ENCODE measurements at places on chromosomes 4 and X.

- no peak for DNase-seq
Measured at GRCh38 chr4:71564775-71565174, 219.1 kb downstream of the GC start.

- DNase-seq: no peak
Measured at GRCh38 chrX:106742805-106743204, 16.3 kb downstream of the RNF128 start.

- no peak for DNase-seq
Measured at GRCh38 chrX:40171513-40172400, 74.0 kb upstream of the BCOR start.

GRCh38 chr4:75724867-75725724 is 719 bp downstream of the USO1 start:
- peak; percentile 11 for DNase-seq

DNA sequence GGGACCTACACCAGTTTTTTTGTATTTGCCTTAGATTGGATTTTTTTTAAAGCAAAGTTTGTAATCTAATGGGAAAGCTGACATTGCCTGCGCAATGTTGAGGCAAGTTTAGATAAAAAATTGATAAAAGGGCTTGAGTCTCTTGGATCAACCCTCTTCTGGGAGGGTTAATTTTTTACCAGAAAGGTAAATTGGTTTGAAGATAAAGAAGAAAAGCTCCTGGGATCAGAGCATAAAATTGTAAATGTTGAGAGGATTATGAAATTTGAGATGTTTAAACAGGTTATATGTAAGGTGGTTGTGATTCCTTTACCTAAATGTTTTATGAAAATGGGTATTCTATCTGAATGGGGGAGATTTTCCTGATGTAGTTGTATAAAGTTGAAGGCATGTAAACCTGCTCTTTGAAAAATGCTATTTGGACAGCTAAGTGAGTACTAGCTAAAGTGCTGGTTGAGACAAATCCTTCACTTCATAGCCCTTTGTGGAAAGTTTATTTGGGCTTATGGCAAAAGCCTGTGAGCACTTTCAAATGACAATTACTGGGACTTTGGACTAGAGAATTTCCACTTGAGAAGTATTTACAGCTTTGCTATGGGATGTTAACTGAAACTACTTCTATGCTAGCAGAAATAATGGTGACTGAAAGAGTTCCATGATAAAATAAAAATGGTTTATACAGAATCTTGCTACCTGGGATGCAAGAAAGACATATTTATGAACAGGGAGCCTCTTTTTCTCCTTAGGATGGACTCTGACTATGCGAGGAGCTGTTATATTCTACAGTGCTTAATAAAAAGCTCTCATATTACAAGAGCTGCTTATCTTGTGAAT is 56.2 kb downstream of the UGT2B10 start:
- DNase-seq: no peak

DNA sequence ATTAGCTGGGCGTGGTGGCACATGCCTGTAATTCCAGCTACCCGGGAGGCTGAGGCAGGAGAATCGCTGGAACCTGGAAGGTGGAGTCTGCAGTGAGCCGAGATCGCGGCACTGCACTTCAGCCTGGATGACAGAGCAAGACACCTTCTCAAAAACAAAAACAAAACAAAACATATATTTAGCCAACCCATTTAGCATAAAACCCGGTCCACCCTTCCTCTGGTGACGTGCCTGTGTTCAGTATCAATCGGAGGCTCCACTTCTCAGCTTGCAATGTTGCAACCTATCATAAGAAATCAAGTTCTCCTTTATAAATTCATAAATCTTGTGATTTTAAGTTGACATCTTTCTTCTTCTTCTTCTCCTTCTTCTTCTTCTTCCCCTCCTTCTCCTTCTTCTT is 73.9 kb downstream of the SLC34A2 start:
- DNase-seq: no peak

DNA sequence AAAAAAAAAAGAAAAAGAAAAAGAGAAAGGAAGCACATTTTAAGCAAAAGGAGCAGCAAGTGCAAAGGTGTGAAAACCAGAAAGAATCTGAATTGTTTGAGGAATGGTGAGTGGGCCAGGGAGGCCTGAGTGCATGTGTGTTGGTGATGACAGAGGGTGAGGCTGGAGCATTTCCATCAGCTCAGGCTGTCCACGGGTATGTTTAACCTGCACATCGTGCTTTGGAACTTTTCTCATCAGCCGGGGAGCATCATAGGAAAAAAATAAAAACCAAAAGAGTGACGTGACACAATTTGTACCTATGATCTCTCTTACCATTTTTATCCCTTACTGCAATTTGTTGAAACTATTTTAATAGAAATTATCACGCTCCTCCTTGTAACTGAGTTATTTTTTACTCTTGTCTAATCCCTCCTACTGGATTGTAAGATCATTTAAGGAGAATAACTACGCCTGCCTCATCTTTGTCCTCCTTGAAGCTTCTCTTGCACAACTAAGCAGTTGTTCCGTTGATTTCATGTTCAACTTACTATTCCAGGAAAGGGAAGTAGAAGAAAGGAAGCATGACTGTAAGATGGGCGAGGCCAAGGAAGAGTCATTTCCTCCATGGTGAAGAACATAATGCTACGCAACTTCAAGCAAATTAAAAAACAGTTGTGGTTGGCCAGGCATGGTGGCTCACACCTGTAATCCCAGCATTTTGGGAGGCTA is 7.0 kb downstream of the PALLD start:
- no peak for DNase-seq

DNA sequence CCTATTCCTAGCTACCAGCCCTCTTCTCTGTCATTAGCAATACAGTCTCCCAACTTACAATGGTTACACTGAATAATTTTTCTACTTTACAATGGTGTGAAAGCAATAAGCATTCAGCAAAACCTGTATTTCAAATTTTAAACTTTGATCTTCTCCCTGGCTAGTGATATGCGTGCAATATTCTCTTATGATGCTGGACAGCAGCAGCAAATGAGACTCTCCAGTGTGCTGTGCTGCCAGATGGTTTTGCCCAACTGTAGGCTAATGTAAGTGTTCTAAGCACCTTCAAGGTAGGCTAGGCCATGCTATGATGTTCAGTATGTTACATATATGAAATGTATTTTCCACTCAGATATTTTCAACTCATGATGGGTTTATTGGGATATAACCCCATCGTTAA is 5.9 kb upstream of the GAR1 start:
- no peak for DNase-seq

- DNase-seq: no peak
Measured at GRCh38 chrX:46989548-46989947, 77.3 kb downstream of the JADE3 start.

DNA sequence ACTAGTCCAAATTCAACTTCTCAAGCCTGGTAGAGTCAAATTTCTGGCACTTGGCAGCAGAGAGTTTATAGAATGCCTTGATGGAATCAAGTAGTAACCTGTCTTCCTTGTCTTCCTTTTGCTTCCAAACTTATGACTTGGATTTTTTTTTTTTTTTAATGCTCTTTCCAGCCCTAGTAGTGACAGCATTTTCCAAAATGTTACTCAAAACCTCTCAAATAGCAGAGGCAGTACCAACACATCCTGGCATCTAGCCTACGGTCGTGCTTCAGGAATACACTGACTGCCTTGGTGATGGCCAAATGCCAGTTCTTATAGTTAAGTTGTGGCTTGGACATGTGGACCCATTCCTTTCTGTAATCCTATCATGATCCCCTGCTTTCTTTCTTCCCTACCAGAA is 46.0 kb downstream of the GALNT7 start:
- no peak for DNase-seq

DNA sequence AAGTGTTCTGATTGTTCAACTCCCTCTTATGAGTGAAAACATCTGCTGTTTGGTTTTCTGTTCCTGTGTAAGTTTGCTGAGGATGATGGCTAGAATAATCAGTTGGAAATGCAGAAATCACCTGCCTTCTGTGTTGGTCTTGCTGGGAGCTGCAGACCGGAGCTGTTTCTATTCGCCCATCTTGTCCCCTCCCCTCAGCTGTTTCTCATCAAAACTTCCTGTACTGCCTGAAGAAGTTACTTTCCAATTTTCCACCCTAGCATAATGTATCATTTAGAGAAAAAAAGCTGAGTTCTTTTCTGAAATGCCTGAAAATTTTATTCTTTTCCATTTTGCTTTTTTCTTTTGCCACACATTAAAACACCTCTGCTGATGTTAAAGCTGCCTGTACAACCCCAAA is 167.6 kb downstream of the TEX13A start:
- DNase-seq: no peak
